8988T (cell line): ENCODE measurements at places on chromosomes 12 and 14.

- no peak for DNase-seq
Observed at GRCh38 chr12:16350682-16351081, 3.2 kb downstream of the MGST1 start.

GRCh38 chr14:93789228-93790130 lies 1.2 kb upstream of the PRIMA1 start:
- no peak for DNase-seq

GRCh38 chr12:19588951-19589350 lies 149.7 kb downstream of the AEBP2 start:
- no peak for DNase-seq

DNA sequence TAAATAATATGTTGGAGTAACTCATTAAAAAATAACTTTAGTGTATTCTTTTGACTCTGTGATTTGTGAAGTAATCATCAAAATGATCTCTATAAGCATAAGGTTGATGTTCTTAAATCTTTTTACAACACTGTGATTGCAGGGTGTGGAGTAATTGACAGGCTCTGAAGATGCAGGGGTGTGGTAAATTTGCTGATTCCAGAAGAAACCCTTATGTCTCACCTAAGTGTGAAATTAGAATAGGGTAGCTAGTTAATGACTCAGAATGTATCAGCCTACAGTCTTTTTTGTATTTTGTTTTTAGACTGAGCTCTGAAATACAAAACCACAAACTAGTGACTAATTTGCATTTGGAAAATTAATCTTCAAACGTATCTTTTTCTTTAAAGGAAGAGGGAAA lies 5.9 kb downstream of the PRPF39 start:
- DNase-seq: no peak

GRCh38 chr12:112188130-112188830 lies 62.9 kb downstream of the TRAFD1 start:
- no peak for DNase-seq

DNA sequence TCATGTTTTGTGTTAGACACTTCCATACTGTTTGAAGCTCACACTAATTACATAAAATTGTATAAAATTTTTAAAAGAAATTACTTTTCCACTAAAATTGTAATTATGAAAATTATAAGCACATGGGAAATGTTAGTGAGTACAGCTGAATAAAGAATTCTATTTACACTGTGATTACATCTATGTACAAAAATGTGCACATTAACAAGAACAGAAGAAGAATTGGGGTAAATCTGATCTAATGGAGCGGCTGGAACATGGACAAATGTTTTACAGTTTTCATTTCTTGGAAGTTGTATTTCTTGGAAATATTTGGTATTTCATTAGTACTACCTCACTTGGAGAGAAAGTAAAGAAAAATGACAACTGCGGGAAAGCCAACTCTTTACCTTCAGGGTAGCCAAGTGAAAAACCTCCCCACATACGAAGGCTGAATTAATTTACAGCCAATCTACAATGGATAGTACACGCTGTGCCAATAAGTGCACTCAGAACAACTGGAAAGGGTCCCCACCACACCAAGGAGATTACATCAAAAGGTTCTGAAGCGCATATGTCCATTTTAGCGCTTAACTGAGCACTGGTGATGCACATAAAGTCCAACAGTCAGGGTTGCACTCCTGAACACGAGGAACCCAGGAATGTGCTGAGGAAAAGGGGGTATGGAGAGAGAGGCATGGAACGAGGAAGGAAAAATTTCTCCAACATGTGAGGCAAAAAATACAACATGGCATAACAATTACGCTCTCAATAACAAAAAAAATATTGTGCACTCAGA lies 17.5 kb downstream of the MED13L start:
- DNase-seq: no peak

GRCh38 chr12:59847127-59847526 lies 251.3 kb downstream of the SLC16A7 start:
- no peak for DNase-seq

- no peak for DNase-seq
Observed at GRCh38 chr12:114968727-114969126, 284.8 kb upstream of the TBX3 start.

DNA sequence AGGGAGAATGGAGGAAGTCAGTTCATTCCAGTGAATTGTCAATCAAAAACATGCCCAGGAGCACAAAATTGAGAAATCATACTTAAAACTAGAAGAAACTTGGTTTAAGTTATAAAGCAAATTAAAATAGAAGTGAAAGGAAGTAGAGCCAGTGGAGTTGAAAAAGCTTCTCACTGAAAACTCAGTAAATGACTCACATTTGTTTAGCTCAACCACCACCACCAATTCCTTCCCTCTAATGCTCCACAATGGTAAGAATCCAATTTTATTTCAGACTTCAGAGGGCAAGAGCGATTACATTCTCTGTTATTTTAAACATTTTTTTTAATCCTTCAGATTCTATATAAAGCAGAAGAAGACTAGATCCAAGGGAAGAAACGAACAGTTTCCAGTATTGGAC lies 19.4 kb downstream of the UTP20 start:
- no peak for DNase-seq

DNA sequence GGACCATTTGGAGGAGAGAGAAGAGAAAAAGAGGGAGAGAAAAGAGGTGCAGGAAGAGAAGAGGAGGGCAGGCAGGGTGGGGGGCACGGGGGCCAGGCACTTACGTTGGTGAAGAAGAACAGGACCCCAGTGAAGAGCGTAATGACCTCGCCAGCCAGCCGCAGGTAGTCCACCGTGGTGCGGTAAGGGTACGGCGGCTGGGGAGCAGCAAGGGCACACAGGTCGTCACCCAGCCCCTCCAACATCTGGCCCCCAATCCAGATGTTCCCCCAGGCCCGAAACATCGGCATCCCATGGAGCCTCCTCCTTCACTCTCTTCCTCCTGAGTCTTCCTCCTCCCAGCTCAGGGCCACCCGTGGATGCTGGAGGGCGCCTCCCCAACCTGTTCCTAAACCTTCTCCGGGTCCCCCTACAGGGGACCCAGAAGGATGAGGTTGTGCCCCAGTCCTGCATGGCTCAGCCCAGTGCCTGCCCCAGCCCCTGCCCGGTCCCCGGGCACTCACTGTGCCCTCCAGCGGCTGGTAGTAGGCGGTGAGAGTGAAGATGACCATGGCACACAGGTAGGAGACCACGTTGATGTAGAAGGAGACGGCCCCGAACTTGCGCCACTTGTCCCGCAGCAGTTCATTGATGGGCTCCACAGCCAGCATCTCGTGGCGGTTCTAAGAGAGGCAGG lies 39.2 kb downstream of the TRPV4 start:
- DNase-seq: no peak

DNA sequence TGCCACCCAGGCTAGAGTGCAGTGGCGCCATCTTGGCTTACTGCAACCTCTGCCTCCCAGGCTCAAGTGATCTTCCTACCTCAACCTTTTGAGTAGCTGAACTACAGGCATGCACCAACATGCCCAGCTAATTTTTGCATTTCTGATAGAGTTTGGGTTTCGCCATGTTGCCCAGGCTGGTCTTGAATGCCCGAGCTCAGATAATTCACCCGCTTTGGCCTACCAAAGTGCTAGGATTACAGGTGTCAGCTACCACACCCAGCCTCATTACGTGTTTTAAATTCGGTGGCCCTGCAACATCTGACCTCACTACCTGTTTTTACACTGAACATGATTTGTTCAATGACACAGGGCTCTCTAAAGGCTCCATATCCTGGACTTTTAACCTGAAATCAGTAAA lies 22.9 kb upstream of the RDH16 start:
- DNase-seq: no peak
